Activated T-helper 1 cell treated with anti-CD3 and anti-CD28 coated beads, Interleukin-2, amount 50 U/mL, for 16 hours (primary cell): ENCODE measurements at places on chromosomes 2 and 18.

DNA sequence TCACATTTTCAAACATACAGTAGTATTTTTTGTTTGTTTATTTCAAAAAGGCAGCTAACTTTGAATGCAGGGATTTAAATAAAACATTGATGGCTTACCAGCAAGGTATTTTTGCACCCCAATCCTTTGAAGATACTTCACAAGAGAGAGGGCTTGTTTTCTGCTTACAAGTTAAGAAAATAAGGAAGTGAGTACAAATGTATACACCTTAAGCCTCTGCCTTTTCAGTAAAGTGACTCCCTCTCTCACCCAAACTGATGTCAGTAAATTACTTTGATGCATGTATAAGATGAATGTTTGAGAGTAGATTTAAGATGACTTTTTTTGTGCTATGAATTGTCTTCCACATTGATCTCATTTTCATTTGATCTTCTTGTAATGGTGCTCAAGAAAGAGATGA lies 820.0 kb downstream of the CPS1 start:
- DNase-seq, result no peak

GRCh38 chr2:176691471-176691870 lies 422.2 kb downstream of the MTX2 start:
- no peak for DNase-seq

DNA sequence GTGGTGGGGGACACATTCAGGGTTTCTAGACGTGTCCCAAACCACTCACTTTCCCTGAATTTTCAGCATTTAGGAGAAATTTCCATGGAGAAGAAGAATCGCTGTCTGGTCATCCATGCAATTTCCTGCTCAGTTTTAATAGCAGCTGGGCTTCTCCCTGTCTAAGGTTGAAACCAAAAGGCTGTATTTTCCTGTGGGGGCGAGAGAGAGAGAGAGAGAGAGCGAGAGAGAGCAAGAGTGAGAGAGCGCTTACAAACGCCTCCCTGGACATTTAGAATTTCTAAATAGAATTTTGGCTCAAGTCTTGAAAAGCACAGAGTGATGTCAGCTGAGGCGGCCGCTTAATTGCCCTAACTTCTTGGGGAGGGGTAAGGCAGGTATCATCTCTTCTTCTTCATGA lies 110.8 kb downstream of the SETBP1 start:
- no peak for DNase-seq

DNA sequence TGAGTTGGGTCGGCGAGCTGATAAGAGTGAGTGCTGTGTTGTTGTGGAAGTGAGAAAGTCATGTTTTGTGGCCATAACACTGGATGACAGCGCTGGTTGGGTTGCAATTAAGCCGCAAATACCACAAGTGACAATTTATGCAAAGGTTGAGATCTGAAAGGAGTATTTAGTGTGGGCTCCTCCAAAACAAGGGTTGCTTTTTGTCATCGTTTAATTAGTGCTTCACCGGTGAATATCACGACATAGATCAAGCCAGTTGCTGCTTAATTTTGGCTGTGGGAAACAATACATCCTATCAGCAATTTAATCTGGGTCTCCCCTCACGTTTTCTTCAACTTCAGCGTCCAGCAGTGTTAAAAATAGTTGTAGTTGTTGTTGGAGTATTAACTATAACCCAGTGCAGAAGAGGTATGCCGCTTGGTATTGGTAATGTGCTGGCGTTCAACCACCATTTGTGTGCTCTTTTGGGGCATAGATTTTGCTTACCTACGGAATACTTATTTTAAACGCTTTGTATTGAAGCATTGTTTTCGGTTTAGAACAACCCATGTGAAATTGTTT lies 662 bp downstream of the ACVR2A start:
- no peak for DNase-seq

- no peak for DNase-seq
Measured at GRCh38 chr18:23237524-23238151, 102.4 kb downstream of the CABLES1 start.

GRCh38 chr18:62977512-62977911 lies 262.2 kb downstream of the PHLPP1 start:
- DNase-seq, result no peak

- no peak for DNase-seq
Measured at GRCh38 chr2:136394136-136395060, 276.4 kb upstream of the CXCR4 start.

DNA sequence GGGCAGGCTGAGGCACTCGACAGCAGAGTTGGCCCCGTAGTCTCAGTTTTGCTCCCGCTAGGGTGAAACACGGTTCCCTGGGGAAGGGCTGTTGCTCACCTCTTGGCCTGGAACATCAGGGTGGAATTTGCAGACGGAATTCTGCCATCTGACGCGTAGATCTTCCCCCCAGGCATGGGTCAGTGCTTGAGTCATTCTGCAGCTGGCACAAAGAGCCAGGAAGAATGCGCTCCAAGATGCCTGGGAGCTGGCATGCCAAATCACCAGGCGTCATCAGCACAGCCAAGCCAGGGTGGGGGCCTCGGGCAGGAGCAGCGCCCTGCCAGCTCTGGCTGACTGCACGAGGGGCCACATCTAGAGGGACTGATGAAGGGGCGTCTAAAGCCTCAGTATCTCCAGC lies 42.7 kb downstream of the ODC1 start:
- DNase-seq, result no peak

DNA sequence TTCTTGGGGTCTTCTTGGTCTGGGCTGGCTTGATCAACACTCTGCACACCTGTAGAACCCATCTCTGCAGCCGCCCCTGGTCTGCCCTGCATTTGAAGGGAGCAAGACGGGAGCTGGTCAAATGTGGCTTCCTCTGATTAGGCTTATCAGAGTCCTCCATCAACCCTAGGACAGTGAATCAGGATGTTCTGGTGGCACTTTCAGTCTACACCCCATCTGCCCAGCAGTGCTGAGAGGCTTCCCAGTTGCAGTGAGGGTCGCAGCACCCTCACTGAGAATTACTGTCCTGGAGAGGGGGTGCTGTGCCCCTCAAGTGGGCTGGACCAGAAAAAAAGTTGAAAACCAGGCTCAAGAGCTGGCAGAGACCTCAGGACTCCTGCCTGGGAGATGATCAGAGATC lies 152.9 kb downstream of the DYSF start:
- no peak for DNase-seq

DNA sequence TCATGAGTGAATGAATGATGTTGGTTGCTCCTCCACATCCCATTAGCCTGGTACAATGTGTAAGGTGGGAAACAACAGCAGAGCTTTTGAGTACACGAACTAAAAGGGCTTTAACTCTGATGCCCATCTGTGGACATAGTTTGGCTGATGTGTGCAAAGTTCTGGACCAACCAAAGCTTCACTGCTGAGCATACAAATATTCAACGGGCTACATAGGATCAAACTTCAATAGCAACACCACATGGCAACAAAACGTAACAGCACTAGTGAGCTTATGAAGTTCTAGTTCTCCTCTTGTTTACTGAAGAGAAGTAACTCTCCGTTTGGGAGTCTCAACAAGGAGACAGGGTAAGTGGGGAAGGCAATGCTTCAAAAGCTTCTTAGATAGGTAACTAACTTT lies 20.4 kb downstream of the STAM2 start:
- no peak for DNase-seq

DNA sequence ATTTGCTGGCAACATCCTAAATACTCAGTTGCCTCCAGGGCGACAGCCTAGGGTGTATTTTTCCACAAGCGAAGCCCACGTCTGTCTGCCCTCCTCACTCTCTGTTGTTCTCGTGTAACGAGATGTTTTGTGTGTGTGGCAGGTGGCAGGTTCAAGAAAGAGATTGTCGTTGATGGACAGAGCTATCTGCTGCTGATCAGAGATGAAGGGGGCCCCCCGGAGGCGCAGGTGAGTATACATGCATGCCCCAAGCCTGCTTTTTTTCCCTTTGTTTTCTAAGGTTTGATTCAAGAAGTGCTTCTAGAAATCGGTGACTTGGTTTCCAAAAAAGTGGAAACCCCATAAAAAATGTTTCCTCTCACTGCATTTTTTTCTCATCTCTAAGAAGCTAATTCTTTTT lies 247.0 kb downstream of the AGAP1 start:
- no peak for DNase-seq
